ENCODE measurements at places on chromosomes 16 and 17.

DNA sequence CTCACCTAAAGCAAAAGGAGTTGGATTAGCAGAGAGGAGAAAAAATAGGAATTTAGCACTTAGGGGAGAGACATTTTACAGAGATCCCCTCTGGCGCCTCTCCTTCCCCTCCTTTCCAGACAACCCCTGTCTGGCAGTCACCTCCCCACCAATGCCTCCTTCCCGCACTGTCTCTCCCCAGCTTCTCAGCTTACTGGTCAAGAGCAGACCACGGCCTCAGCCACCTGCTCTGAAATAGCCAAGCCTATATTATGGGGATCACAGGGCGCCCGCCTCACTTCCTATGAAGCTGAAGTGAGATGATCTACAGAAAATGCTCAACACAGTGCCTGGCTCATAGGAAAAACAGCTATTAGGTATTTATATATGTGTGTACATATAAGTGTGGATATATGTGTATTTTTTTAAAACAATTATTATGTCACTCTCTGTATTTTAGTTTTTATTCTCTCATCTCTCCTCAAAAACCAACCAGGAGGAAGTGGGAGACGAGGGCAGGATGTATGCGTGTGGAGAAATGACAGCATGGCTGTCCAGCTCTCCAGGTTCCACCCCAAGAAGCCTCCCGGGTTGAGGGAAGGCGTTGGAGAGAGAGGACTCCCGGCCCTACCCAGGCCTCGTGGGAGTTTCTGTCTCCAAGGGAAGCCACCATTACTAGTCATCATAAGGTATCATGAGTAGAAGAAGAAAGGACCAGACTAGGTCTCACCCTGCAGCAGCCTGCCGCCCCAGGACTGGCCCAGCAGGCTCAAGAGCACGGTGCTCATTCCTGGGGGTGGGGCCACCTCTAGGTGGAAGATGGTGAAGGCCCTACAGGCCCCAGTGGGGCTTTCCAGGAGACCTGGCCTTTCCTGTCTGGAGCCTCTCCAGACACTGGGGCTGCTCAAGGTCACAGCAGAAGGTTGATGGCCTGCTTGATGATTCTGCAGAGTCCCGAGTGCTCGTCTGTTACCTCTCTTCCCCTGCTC lies 27.2 kb downstream of the MAP3K14 start:
- peaks cover 54% of the 10 kb centered on the region for H3K4me1 ChIP-seq
- peaks cover 38% of the 10 kb centered on the region for H3K36me3 ChIP-seq
- H3K27ac ChIP-seq = no peak overlapping the region
- no peaks in the 10 kb centered on the region for H3K27me3 ChIP-seq
- no peak overlapping the region for H3K4me3 ChIP-seq

- peaks cover 9% of the 10 kb centered on the region for H3K27me3 ChIP-seq
- H3K4me3 ChIP-seq = no peak overlapping the region
Observed at GRCh38 chr17:76888661-76889060, 20.5 kb downstream of the MGAT5B start.

DNA sequence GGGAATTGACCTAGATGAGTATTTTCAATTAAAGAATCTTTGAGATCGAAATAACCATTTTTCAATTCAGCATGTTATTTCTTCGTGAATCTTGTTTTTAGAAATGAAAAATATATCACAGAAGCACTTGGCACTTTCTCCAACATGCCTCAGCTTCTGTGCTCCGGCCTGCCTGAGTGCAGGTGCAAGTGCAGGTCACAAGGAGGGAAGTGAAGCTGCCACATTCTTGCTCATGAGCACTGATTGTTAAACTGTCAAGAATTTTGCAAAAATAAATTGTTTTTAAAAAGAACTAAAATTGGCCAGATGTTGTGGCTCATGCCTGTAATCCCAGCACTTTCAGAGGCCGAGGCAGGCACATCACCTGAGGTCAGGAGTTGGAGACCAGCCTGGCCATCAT lies 38.3 kb upstream of the SKAP1 start:
- H3K4me1 ChIP-seq = no peaks in the 10 kb centered on the region
- H3K36me3 ChIP-seq = no peaks in the 10 kb centered on the region
- DNase-seq = no peak
- H3K4me3 ChIP-seq = no peak overlapping the region
- H3K27ac ChIP-seq = no peak overlapping the region

DNA sequence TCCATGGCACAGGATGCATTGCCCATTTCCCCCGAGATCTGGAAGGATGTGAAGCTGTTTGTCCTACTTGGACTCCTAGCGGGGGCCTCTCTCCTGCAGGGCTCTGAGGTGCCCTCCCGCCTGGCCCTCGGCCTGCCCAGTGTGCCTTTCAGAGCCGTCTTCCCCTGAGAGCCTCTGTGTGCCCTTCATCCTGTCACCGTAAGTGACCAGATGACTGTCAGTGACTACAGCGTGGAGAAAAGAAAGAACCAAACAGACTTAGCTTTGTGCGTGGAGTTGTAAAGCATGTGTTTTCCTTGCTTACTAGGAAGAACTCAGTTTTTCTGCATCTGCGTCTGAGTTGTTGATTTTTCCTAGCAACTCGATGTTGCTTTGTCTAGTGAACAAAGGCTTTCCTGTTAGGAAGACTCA lies 56.1 kb downstream of the BANP start:
- peaks cover 38% of the 10 kb centered on the region for H3K36me3 ChIP-seq
- H3K4me3 ChIP-seq = no peak overlapping the region
- H3K27ac ChIP-seq = no peak overlapping the region
- no peak for DNase-seq
- H3K27me3 ChIP-seq = no peaks in the 10 kb centered on the region
- no peaks in the 10 kb centered on the region for H3K4me1 ChIP-seq

DNA sequence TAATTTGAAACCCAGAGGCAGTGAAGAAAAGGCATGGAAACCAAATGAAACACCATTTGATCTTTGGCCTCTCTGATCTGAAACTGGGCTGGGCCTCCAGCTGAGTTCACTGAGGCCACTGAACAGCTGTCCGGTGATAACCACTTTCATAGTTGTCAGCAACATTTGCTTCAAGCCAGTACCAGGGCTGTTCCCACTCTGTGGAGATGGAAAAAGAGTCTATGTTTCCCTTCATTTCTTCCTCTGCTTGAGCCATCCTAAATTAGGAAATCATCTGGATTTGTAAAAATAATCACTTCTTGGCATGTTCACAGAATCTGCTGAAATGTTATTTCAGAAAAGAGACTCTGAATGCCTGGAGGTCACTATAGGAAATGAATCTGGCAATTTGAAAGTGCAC lies 119.3 kb downstream of the STX8 start:
- no peak overlapping the region for H3K4me3 ChIP-seq
- H3K4me1 ChIP-seq = peaks cover 24% of the 10 kb centered on the region
- no peaks in the 10 kb centered on the region for H3K27me3 ChIP-seq
- peak overlapping the region; percentile 86 for H3K27ac ChIP-seq

- H3K4me3 ChIP-seq = peak overlapping the region; percentile 59
- H3K27ac ChIP-seq = peak overlapping the region; percentile 94
- H3K36me3 ChIP-seq = peaks cover 8% of the 10 kb centered on the region
- H3K27me3 ChIP-seq = peaks cover 20% of the 10 kb centered on the region
- peaks cover 24% of the 10 kb centered on the region for H3K4me1 ChIP-seq
Observed at GRCh38 chr16:68236826-68237242, 907 bp upstream of the ESRP2 start.

DNA sequence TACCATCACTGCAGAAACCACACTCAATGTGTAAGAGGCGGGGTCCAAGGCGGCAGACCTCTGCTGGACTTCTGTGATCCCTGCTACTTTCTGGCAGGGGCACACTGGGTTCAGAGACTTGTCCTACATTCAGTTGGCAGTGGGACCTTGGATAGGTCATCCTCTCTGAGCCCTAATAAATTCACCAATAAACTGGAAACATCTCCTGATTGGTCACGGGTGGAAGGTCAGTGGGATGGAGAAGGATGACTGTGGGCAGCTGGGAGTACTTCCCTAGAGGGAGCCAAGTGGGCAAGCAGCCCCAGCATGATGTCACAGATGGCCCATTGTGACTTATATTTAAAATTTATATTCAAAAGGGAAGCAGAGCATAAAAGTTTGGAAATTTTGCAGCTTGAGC lies 49.7 kb downstream of the RNF112 start:
- peaks cover 5% of the 10 kb centered on the region for H3K4me1 ChIP-seq
- H3K4me3 ChIP-seq = no peak overlapping the region
- no peaks in the 10 kb centered on the region for H3K27me3 ChIP-seq

DNA sequence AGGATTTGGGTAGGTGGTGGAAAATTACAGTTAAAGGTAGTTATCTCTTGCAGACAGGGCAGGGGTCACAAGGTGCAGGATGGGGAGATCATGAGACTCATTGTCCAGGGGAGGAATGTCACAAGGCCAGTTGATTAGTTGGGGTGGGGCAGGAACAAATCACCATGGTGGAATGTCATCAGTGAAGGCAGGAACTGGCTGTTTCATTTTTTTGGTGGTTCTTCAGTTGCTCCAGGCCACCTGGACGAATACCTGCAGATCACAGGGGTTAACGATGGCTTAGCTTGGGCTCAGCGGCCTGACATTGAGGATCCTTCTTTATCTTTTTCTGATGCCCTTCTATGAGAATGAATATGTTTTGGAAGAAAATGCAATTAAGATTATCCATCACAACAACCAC lies 87.1 kb downstream of the KPNA2 start:
- no peak for DNase-seq
- H3K4me3 ChIP-seq = no peak overlapping the region
- no peaks in the 10 kb centered on the region for H3K4me1 ChIP-seq
- no peaks in the 10 kb centered on the region for H3K27me3 ChIP-seq
- H3K36me3 ChIP-seq = peaks cover 39% of the 10 kb centered on the region

DNA sequence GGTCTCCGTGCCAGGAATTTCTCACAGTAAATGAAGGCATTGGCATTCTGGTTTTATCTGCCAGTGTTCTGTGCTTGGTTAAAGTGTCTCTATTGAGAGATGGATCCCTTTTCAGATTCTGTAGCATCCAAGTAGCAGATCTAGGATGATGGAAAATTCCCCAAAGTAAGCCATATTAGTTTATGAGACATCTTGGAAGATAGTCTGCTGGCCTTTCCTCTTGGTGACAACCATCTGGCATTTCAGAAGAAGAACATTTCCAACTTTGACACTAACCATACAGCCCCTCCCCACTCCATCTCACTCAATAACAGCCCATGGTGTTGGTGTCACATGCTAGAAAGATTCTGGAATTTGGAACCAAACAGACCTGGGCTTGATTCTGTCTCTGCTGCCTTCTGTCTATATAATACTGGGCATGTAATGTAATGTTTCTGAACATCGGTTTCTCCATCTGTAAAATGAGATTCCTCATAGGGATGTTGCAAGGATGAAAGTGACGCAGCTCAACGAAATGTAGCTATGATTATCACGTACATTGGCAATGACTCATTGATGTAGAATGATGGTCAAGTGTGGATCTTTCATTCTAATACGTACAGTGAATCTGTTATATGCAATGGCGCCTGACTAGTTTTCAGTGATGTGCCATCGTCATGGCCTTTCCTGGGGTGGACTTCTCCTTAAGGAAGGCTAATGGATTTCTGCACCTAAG lies 32.6 kb upstream of the PIRT start:
- no peaks in the 10 kb centered on the region for H3K4me1 ChIP-seq
- H3K36me3 ChIP-seq = no peaks in the 10 kb centered on the region
- H3K4me3 ChIP-seq = no peak overlapping the region
- no peaks in the 10 kb centered on the region for H3K27me3 ChIP-seq
- H3K27ac ChIP-seq = no peak overlapping the region

- H3K27me3 ChIP-seq = peaks cover 41% of the 10 kb centered on the region
- peak overlapping the region; percentile 16 for H3K27ac ChIP-seq
- peaks cover 28% of the 10 kb centered on the region for H3K4me1 ChIP-seq
- H3K36me3 ChIP-seq = no peaks in the 10 kb centered on the region
- peak; percentile 79 for DNase-seq
- H3K4me3 ChIP-seq = no peak overlapping the region
Observed at GRCh38 chr17:41544491-41544892, 16.4 kb upstream of the KRT19 start.

DNA sequence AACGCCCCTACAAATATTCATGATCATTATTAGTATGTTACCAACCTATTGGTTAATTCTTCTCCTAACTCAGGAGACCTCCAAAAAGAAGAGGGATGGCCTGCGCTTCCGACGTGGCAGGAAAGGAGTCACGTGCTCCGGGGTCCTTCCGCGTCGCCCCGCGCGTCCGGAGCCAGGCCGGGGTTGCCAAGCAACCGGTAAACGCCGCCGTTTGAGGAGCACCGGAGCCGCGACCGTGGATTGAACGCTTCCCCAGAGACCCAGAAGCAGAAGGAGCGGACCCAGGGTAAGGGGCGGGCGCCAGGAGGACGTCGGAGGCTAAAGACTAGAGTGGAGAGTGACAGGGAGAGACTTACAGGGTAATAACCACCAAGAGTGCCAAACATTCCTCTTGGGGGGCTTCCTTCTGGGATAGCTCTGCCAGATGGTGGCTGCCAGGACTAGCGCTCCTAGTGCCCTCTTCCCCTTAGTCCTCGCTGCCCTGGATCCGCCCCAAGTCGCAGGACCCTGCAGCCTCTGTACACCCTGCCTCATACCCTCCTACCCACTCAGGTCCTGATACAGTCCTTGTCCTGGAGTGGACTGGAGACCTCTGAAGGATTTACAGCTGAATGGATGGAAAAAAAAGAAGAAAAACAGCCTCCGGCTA lies at the start of gene DNAI2:
Gene DNAI2, plus strand, starts transcription at position 175 of the 649 bp plus-strand sequence. CDS start 7,584 bp downstream, outside the sequence.
- DNase-seq = peak; percentile 53
- H3K27ac ChIP-seq = no peak within 1 kb of the TSS
- H3K36me3 ChIP-seq = no peaks in the 10 kb centered on the region
- H3K27me3 ChIP-seq = peaks cover 9% of the 10 kb centered on the region

GRCh38 chr16:68013440-68013839 lies 2.3 kb downstream of the DPEP2NB start:
- no peak overlapping the region for H3K4me3 ChIP-seq
- H3K36me3 ChIP-seq = no peaks in the 10 kb centered on the region
- H3K27me3 ChIP-seq = no peaks in the 10 kb centered on the region

GRCh38 chr17:72349491-72349995 lies 228.7 kb downstream of the SOX9 start:
- H3K4me3 ChIP-seq = no peak overlapping the region
- H3K36me3 ChIP-seq = no peaks in the 10 kb centered on the region
- H3K4me1 ChIP-seq = no peaks in the 10 kb centered on the region
- no peaks in the 10 kb centered on the region for H3K27me3 ChIP-seq
- no peak for DNase-seq

GRCh38 chr16:67486805-67487204 lies 3.5 kb upstream of the AGRP start:
- H3K27me3 ChIP-seq = no peaks in the 10 kb centered on the region
- peaks cover 15% of the 10 kb centered on the region for H3K4me1 ChIP-seq
- H3K36me3 ChIP-seq = peaks cover 2% of the 10 kb centered on the region
- no peak overlapping the region for H3K4me3 ChIP-seq
- H3K27ac ChIP-seq = no peak overlapping the region
- DNase-seq = no peak

GRCh38 chr17:70552230-70552981 lies 383.1 kb downstream of the KCNJ2 start:
- peak; percentile 24 for DNase-seq
- H3K27ac ChIP-seq = no peak overlapping the region
- H3K4me1 ChIP-seq = no peaks in the 10 kb centered on the region
- no peaks in the 10 kb centered on the region for H3K27me3 ChIP-seq
